ENCODE measurements at places on chromosomes 7 and 10. TPM values are rescaled to one million over a fixed set of nuclear protein-coding genes. Genes with fewer than 3 reads are reported as not detected.

NUTM2B gene
- total RNA-seq, result 1.1 TPM

AEBP1 gene
- 183 TPM for total RNA-seq

AKR1C8 gene
- total RNA-seq, result 1.5 TPM

OPN1SW gene
- not detected for total RNA-seq

HNRNPA2B1 gene
- 208 TPM for total RNA-seq

LRRC72 gene
- total RNA-seq, result not detected

GLI3 gene
- 11.6 TPM for total RNA-seq

ECHDC3 gene
- 711 TPM for total RNA-seq

COMMD3 gene
- total RNA-seq, result 28.8 TPM

BLNK gene
- total RNA-seq, result 12.6 TPM

DRGX gene
- total RNA-seq, result not detected

CPEB3 gene
- 6.6 TPM for total RNA-seq

MOGAT3 gene
- total RNA-seq, result not detected

PDZD7 gene
- 0.33 TPM for total RNA-seq

CALCR gene
- not detected for total RNA-seq

KIAA1217 gene
- 20.9 TPM for total RNA-seq

SYT15B gene
- 7.9 TPM for total RNA-seq

ANKRD30A gene
- total RNA-seq, result 3.0 TPM

EDRF1 gene
- total RNA-seq, result 19.2 TPM

SLC26A5 gene
- not detected for total RNA-seq

SPDYE8 gene
- not detected for total RNA-seq

TSPAN12 gene
- total RNA-seq, result 7.0 TPM

PLXDC2 gene
- 100 TPM for total RNA-seq

LRRN3 gene
- 1.7 TPM for total RNA-seq

INTS1 gene
- total RNA-seq, result 19.0 TPM

CALML5 gene
- total RNA-seq, result not detected

LUC7L2 gene
- total RNA-seq, result 55.2 TPM

AMZ1 gene
- 0.19 TPM for total RNA-seq

OR2A12 gene
- not detected for total RNA-seq

GDF2 gene
- not detected for total RNA-seq

TMEM225B gene
- total RNA-seq, result 1.1 TPM

AOAH gene
- 24.2 TPM for total RNA-seq

TAS2R41 gene
- total RNA-seq, result not detected

NRAP gene
- not detected for total RNA-seq

CWF19L1 gene
- 12.6 TPM for total RNA-seq

IKZF1 gene
- total RNA-seq, result 49.3 TPM

ZNF727 gene
- total RNA-seq, result 0.94 TPM

MYH16 gene
- not detected for total RNA-seq

All from subcutaneous adipose tissue (tissue), 4 donors.